ENCODE measurements at places on chromosomes 2 and 18.

- DNase-seq = no peak
Measured at GRCh38 chr18:8706791-8707555, 1.6 kb downstream of the MTCL1 start.

DNA sequence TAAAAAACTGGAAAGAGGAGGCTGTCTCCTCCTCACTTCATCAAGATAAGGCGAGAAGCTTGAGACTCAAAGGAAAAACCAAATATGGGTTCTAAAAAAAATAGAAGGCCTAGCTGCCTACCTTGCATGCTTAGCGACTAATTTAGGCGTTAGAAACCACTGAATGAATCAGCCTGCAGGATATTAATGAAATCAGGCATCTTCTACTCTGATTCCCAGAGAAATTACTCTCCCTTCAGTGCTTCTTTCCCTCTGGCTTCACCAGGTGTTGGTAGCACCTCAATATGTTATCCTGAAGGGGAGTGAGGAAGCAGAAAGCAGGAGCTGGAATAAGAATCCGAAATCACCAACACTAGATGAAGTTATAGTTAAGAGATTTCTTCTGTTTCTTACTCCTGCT, 749.8 kb upstream of the NRXN1 start:
- DNase-seq = no peak

DNA sequence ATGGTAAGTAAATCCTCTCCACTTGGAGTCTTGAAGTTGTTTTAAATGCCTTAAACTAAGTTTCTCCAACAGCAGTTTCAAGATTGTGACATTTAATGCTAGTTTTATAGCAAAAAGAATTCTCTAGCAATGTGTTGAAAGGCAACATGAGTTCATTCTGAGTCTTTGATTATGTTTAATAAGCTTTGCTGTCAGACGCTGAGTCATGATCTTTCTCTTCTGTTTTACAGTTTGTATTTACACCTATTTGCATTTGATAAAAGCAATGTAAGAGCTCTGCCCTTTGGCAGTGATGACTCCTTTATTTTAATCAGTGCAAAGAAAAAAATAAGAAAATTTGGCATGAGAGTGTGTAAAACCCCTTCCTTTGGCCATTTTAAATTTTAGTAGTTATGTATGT, 497.7 kb downstream of the STK39 start:
- no peak for DNase-seq

DNA sequence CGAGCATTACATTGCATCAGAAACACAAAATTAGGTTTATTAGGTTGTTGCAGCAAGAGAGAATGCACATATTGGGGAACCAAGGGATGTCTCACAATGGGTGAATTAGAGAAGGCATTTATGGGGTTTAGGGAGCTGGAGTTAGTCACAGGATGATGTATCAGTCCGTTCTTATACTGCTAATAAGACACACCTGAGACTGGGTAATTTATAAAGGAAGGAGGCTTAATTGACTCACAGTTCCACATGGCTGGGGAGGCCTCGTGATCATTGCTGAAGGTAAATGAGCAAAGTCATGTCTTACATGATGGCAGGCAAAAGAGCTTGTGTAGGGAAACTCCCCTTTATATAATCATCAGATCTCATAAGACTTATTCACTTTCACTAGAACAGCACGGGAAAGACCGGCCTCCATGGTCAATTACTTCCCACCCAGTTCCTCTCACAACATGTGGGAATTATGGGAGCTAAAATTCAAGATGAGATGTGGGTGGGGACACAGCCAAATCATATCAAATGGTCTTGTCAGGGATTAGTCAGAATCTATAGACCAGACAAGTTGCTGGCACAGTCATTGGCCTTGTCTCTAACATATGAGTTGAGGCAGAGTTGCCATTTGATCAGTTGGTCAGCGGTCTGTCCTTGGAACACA, 61.9 kb upstream of the RBMS1 start:
- no peak for DNase-seq

- no peak for DNase-seq
Measured at GRCh38 chr2:7880566-7880965, 801.3 kb upstream of the ID2 start.

DNA sequence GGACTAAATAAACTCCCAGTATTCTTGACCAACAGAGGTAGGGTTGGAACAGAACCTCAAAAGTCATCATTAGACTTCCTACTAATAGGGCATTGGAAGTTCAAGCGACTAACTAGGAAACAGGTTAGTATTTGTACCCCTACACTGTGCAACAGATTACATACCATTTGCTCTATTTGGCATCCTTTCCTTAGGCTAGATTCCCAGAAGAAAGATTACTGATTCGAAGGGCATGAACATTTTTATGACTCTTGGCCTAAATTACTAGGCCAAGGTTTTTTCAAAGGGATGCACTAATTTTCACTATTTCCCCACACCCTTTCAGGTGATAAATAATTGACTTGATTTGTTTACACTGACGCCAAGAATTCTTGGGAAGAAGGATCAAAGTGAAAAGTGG, 104.8 kb upstream of the CYP1B1 start:
- DNase-seq = no peak

GRCh38 chr2:15646661-15647060, 55.0 kb downstream of the DDX1 start:
- DNase-seq = no peak

DNA sequence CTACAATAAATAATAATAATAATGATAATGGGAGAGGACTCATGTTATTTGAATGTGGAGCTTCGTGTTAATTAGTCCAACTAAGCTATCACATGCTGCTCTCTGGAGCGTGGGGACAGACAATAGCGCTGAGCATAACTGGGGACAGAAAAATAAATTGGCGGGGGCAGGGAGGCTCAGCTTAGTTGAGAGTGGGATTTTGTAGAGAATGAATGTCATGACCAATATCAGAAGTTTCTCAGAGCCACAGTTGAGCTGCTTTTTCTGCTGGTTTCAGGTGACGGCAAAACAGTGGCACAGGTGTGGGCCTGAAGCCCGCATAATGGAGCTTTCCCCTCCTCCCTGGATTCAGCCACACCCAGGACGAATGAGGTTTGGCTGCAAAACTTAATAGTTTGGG, 111.1 kb upstream of the CAB39 start:
- no peak for DNase-seq

DNA sequence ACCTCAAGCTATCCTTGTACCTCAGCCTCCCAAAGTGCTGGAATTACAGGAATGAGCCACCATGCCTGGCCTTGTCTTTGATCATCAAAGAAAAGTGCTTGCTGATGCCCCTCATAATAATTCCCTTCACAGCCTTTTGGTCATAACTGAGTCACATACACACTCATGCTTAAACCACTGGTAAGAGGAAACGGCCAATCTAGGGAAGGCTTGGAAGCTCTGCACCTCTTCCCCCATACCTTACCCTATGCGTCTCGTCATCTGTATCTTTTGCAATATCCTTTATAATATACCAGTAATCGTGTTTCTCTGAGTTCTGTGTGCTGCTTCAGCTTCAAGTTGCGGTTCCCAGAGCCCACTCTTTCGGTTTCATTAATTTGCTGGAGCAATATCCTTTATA, 4.8 kb upstream of the RNF138 start:
- no peak for DNase-seq

GRCh38 chr2:152534460-152535135, 182.7 kb downstream of the PRPF40A start:
- DNase-seq = no peak

DNA sequence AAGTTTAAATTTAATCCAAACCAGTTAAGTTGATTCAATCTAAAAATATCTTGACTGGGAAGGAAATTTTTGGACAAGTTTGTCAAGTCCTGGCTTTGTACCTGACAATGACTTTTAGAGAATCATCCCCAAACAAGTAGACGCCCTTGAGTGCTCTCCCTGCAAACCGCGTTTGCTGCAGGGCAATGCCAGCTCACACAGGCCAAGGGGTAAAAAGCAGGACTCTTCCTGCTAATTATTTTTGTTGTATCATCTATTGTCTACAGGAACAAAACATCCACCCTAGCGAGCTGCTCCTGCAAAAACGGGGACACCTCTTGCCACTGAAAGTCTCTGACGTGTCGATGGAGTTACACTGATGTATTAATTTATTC, 10.9 kb downstream of the ID2 start:
- DNase-seq = no peak

DNA sequence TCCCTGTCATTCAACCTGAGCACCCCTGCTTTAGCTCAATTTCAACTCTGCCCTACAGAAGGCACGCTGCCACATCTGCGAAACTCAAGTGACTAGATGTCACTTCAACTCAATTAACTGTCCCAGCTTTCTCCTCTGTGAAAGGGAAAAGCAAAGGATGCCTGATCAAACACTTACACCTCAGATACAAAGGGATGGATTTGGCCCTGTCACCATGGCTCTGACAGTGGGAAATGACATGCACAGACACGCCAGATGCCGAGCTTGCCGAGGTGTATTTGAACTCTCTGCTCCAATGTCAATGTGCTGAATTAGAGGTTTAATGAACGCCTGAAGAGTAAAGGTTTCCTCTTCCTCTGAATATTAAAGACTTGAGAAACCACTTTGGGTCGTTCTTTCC, 481.1 kb downstream of the CBLN2 start:
- peak; percentile 20 for DNase-seq

DNA sequence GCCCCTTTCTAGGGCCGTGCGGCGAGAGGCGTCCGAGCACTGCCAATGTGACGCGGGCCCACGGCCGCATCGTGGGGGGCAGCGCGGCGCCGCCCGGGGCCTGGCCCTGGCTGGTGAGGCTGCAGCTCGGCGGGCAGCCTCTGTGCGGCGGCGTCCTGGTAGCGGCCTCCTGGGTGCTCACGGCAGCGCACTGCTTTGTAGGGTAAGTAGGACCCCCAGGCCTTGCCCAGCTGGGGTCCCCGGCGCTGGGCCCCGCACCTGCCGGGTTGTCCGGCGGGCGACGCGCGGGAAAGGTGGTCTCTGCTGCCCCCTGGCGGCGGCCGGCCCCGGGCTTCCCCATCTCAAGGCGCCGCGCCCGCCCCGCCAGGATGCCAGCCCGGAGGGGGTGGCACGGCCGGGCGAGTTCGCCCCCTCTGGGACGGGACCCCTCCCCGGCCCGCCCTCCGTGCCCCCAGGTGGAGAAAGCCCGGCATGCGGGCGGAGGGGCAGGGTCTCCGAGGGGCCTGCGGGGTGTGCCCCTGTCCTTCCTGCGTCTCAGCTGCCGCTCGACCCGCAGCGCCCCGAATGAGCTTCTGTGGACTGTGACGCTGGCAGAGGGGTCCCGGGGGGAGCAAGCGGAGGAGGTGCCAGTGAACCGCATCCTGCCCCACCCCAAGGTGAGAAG, 1.9 kb downstream of the PRSS56 start:
- no peak for DNase-seq

- DNase-seq = no peak
Measured at GRCh38 chr2:154960802-154961583, 262.5 kb downstream of the KCNJ3 start.

DNA sequence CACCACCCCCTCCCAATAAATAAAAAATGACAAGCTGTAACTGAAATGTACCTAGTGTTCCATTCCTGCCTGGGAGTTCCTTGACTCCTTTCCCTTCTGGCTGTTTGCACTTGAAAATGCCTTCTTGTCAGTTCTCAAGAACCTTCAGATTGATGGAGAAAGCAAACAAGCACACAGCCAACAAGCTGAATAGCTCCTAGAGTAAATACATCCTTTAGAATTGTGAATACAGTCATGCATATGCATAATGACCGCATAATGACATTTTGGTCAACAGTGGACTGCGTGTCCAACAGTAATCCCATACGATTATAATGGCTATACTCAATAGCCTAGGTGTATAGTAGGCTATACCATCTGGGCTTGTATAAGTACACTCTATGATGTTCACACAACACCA, 97.0 kb downstream of the LYPD6 start:
- DNase-seq = no peak

DNA sequence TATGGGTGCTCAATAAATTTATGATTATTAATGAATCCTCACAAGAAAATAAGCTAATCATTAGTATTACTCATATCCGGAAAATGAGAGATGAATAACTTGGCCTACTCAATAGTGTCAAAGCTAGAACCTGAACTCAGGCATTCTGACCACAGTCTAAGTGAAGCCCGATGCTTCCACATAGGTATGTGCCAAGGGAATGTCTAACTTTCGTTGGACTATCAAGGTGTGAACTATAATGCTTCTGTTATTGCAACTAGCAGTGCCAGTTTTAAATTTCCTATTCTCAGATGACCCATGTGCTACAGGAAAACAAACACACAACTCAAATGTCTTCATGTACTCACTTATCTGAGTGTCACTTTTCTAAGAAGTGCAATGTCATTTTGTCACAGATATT, 1.8 kb downstream of the BARD1 start:
- DNase-seq = no peak

- no peak for DNase-seq
Measured at GRCh38 chr2:13046557-13047165, 329.9 kb downstream of the TRIB2 start.

DNA sequence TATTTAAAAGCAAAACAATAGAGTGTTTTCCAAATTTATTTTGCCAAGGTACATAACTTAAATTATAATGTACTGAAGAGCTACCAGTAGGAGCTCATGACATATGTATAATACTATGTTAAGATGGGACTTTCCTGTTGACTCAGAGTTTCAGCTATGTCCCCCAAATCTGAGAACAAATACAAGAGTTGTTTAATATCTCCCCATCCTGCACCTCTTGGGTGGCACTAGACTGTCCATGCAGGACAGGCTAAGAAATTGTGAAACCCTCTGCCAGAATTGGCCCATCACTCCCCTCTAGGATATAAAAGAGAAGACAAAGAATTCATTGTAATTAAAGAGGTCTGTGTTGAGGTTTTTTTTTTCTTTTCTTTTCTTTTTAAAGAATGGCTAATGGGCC, 21.7 kb upstream of the CTAGE1 start:
- DNase-seq = no peak

GRCh38 chr2:84482603-84483002, 23.5 kb upstream of the SUCLG1 start:
- DNase-seq = no peak

DNA sequence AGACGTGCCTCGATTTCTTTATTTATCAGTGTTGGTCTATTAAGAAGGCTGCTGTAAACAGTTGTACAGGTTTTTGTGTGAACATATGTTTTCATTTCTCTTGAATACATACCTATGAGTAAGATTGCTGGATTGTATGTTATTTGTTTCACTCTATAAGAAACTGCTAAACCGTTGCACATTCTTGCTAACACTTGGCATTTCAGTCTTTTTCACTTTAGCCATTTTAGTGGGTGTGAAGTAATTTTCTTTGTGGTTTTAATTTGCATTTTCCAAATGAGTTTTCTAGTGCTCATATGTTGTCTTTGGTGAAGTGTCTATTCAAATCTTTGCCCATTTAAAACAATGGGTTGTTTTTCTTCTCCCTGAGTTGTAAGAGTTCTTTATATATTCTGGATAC, 221.5 kb upstream of the SMAD7 start:
- DNase-seq = no peak

GRCh38 chr2:98164256-98164655, 77.3 kb downstream of the VWA3B start:
- DNase-seq = no peak

- DNase-seq = no peak
Measured at GRCh38 chr2:218022851-218023530, 20.2 kb upstream of the TNS1 start.

- DNase-seq = no peak
Measured at GRCh38 chr2:97734061-97735051, 21.0 kb downstream of the ZAP70 start.

Measured in NCI-H187 (cell line).